ENCODE measurements at places on chromosomes 6 and 20. TPM values are rescaled to one million over a fixed set of nuclear protein-coding genes. Genes with fewer than 3 reads are reported as not detected.

DNA sequence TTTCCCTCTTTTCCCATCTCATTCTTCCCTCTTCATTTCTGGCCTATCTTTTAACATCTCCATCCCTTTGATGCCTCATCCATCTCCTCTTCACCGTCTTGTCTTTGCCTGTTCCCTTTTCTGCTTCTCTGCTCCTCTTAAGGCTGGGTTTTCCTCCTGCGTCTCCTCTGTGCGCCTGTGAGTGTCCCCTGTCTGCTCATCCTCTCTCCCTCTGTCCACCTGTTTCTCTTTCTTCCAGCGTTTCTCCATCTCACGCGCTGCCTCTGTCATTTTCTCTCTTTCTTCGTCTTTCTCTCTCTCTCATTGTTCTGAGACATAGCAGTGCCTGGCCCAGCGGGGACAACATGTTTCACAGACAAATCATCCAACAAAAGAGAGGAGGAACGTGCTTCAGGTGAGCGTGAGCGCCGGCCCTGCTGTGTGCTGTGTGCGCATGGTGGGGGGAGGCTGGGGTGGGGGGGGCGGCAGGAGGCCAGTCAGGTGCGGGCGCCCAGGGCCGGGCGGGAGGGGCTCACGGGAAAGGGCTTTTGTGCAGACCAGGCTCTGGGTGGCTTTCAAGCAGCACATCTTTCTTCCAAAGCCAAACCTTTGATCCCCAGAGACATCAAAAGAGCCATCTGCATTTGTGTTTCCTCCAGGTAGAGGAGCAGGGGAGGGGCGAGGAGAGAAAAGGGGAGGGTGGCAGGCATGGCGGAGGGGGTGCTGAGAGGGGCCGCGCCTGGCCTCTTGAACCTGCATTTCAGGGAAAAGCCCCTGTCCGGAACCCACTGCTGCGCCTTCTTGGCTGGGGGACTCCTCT is 121.3 kb downstream of the VEGFA start:
- no peaks in the 10 kb centered on the region for H3K27me3 ChIP-seq
- no peaks in the 10 kb centered on the region for H3K4me1 ChIP-seq
- no peaks in the 10 kb centered on the region for H3K36me3 ChIP-seq
- H3K4me3 ChIP-seq: no peak overlapping the region

GRCh38 chr6:126252154-126252553 is 87.8 kb upstream of the CENPW start:
- H3K36me3 ChIP-seq: no peaks in the 10 kb centered on the region
- H3K27me3 ChIP-seq: no peaks in the 10 kb centered on the region
- H3K27ac ChIP-seq: no peak overlapping the region
- H3K4me1 ChIP-seq: no peaks in the 10 kb centered on the region

- no peaks in the 10 kb centered on the region for H3K36me3 ChIP-seq
- no peaks in the 10 kb centered on the region for H3K4me1 ChIP-seq
- DNase-seq: no peak
These were observed 654.0 kb downstream of the QKI start for GRCh38 chr6:164068527-164068926.

DNA sequence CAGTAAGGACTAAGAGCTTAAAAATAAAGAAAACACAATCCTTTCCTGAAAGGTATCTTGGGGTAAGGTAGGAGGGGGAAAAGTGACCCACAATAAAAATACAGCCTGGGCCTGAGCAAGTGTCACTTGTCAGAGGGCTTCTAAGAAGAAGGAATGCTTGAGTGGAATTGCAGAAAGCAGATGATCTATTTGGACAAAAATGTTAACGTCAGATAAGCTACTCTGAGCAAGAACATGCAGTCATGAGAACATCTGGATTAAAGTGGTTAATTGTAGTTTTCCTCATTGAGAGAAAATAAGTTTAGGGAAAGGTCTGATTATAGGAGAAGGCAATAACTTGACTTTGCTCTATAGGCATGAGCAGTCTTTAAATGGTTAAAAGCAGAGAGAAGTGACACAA is 581.9 kb downstream of the HTR1B start:
- no peak overlapping the region for H3K4me3 ChIP-seq
- peaks cover 2% of the 10 kb centered on the region for H3K4me1 ChIP-seq
- no peaks in the 10 kb centered on the region for H3K36me3 ChIP-seq
- DNase-seq: no peak

- no peak overlapping the region for H3K27ac ChIP-seq
- no peak for DNase-seq
- no peaks in the 10 kb centered on the region for H3K4me1 ChIP-seq
- H3K36me3 ChIP-seq: no peaks in the 10 kb centered on the region
- H3K27me3 ChIP-seq: no peaks in the 10 kb centered on the region
These were observed 320.5 kb downstream of the DHX35 start for GRCh38 chr20:39282619-39283092.

- H3K4me3 ChIP-seq: peak overlapping the region; percentile 56
- no peaks in the 10 kb centered on the region for H3K27me3 ChIP-seq
- peaks cover 1% of the 10 kb centered on the region for H3K4me1 ChIP-seq
- DNase-seq: no peak
- H3K27ac ChIP-seq: peak overlapping the region; percentile 97
These were observed 17.8 kb downstream of the HIVEP2 start for GRCh38 chr6:142927271-142927580.

DNA sequence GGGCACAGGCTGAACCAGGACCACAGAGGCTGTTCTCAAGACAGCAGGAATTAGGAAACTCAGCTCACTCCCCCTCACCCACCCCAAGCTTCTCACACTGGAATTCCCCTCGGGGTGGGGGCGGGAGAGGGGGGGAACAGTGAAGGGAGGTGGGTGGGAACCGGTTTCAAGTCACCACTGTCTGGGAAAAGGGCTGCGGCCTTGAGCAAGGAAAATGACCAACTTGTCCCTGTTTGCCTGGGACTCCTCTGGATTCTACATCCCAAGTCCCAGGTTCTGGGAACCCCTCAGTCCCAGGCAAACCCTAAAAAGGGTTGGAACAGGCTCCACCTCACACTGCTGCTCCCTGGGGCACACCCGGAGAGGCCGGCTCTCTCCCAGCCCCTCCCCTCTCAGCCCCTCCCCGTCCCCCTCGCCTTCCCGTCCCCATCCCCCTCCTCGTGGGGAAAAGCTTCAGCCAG is 230.7 kb downstream of the TFAP2C start:
- H3K36me3 ChIP-seq: no peaks in the 10 kb centered on the region
- no peaks in the 10 kb centered on the region for H3K4me1 ChIP-seq
- DNase-seq: no peak
- no peak overlapping the region for H3K27ac ChIP-seq
- no peaks in the 10 kb centered on the region for H3K27me3 ChIP-seq

The POLH gene
- total RNA-seq: 8.6 TPM

All from ovary (tissue), 10 donors.